ENCODE measurements at places on chromosomes 4 and X.

GRCh38 chr4:172818901-172819300 lies 349.7 kb upstream of the GALNT7 start:
- no peak for DNase-seq

GRCh38 chrX:50801135-50801534 lies 12.9 kb downstream of the SHROOM4 start:
- DNase-seq = no peak

DNA sequence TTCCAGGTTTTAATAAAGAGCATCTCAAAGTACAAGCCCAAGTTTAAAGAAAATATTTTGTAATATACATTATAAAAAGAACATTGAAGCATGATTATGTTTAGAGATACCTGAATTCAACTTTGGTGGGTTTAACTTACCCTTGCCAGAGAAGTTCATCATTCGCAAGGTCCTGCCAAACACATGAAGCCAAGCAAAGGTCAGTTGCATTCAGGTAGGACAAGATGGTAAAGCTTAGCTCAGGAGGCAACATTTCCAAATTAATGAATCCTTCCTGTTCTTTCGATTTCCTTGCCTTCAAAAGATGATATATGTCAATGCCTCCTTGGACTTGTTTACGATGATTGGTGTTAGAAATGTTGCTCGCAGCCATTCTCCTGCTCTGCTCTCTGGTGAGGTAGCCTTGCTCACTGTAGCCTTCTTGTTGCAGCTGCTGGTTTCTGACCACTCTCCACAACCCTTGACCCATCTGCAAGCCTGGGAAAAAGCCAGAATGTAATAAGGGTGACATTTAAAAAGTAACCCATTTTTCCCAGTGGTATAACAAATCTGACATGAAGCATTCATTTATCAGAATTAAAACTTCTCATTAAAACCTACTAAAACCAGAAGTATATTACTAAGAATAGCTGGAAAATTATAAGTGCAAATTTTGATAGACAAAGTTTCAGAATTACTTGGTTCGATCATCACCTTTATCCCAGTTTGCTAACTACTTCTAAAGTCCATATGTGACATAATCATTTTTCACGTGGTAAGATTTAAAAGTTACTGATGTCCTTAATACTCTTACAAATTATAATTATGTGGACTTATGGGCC lies 20.6 kb downstream of the FBXO8 start:
- DNase-seq = no peak

- no peak for DNase-seq
Measured at GRCh38 chr4:70818921-70819320, 20.8 kb downstream of the GRSF1 start.

DNA sequence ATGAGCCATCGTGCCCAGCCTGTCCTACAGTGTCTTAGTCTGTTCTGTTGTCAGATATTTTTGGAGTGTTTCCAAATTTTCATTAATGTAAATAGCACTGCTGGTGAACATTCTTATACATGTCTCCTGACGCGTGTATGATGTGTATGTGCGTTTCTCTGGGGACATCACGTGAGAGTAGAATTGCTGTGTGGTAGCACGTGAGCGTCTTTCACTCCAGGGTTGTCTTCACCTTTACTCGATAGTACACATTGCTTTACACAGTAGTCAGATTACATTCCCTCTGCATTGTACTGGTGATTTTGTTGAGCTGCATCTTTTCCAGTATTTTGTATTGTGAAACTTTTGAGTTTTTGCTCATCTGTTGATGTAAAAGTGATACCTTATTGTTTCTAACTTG lies 60.0 kb downstream of the ARHGAP10 start:
- DNase-seq = no peak

GRCh38 chrX:7076245-7076661 lies 71.3 kb upstream of the STS start:
- no peak for DNase-seq

- DNase-seq = no peak
Measured at GRCh38 chrX:56615282-56615681, 51.9 kb downstream of the UBQLN2 start.

DNA sequence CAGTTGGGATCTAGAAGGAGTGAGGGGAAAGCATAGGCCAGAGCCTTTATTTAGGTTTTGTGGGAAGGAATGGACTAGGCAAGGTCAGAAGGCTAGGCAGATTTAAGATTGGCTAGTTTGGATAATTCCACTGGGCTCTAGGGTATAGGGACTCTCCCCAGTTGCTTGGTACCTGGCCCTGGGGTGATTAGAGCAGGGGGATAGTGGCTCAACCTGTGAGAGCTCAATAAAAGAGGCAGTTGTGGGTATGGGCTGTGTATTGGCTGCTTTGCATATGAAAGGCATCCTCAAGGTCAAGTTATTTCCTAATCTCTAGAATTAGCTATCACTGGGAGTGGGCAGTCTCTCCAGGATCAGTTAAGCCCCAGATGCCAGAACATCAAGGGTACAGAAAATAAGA lies 61.3 kb downstream of the ZNF81 start:
- no peak for DNase-seq

- DNase-seq = no peak
Measured at GRCh38 chrX:97452283-97452682, 568.6 kb downstream of the RPA4 start.

DNA sequence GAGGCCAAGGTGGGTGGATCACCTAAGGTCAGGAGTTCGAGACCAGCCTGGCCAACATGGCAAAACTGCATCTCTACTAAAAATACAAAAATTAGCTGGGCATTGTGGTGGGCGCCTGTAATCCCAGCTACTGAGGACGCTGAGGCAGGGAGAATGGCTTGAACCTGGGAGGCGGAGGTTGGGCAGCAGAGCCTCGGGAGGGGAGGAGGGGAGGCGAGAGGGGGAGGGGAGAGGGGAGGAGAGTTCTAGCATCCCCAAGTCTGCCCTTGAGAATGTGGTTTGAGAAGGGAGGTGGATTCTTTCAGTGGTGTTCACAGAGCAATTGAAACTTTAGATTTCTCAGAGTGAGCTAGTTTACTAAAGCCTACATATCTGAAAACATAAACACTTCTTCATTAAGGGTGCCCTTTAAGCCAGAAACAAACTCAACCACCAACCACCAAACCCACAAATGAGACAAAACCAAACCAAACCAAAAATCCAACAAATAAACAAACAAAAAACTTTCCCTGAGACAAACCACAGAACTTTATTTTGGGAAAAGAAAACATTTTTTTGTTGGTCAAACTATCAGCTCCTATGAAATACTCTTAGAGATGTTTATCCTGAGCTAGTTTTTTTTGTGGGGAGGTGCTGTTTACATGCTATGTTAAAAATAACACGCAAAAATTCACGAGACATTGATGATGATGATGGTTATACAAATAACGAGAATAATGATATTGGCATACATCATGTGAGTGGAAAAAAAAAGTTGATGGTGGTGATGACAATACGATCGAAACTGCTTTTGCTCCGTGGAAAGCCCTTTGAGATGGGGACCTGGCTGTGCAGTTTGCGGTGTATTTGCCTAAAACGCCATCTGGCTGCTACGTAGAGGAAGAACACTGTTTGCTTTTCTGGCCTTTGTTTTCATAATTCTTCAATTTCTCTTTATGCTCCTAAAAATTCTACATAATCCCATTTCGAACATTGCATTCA lies 98.2 kb upstream of the PRKX start:
- peak; percentile 55 for DNase-seq

DNA sequence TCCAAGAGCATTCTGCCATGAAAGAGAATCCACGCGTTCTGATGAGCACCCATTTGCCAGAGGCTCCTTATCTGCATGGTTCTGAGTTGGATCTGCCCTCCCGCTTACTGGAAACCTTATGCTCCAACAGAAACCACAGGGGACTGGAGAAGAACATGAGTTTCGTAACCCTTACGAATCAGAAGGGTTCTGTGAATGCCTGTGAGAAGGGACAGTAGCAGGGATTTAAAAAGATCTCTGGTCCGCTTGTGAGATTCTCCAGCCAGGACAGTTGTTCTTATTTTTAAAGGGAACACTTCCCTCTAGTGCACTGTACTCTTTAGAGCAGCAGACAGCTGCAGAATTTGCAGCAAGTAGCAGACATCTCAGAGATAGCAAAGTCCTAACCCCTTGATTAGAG lies 22.5 kb upstream of the CENPU start:
- DNase-seq = no peak

GRCh38 chr4:89855236-89855635 lies 18.3 kb upstream of the SNCA start:
- DNase-seq = no peak

GRCh38 chrX:871626-872025 lies 241.0 kb downstream of the SHOX start:
- DNase-seq = no peak

DNA sequence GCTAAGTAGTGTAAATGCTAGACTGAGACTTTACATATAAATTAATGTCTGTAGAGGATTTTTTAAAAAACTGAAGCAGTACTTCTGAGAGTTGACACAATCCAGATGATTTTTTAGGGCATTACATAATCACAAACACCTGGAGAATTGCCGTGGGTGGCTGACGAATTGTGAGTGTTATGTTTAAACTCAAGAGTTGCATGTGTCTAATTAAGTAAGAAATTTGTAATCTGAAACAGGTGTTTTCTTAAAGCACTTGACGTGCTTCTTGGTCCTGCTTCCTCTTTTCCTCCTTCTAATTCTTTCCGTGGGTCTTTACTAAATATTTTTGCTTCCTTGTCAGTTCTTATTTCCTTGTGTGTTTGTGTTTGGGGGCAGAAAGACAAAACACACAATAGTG lies 27.8 kb downstream of the PIR start:
- DNase-seq = no peak

- no peak for DNase-seq
Measured at GRCh38 chr4:112897543-112897942, 151.9 kb upstream of the ANK2 start.

GRCh38 chrX:15804563-15804962 lies 14.3 kb downstream of the ZRSR2 start:
- DNase-seq = no peak

GRCh38 chrX:11836284-11836683 lies 78.2 kb downstream of the MSL3 start:
- no peak for DNase-seq

DNA sequence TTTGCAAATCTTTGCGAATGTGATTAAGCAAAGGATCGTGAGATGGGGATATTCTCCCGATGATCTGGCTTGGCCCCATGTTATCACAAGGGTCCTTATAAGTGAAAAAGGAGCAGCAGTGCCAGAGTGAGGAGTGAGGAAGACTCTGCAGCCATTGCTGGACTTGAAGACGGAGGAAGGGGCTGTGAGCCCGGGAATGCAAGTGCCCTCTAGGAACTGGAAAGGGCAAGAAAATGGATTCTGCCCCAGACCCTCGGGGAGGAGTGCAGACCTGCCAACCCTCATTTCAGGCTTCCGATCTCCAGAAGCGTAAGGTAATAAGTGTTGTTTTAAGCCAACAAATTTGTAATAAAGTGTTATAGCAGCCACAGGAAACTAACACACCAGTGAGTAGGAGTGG lies 76.3 kb downstream of the EVC start:
- DNase-seq = no peak

GRCh38 chrX:9351126-9351525 lies 113.7 kb upstream of the TBL1X start:
- no peak for DNase-seq

GRCh38 chrX:101394372-101394771 lies 3.6 kb downstream of the RPL36A start:
- no peak for DNase-seq

- DNase-seq = no peak
Measured at GRCh38 chr4:52019936-52020657, at the start of gene LRRC66. TSS of gene LRRC66 (minus strand) at chr4:52020363. CDS start at chr4:52017613, 2,750 bp downstream.

GRCh38 chrX:54447461-54447860 lies 7.3 kb downstream of the TSR2 start:
- no peak for DNase-seq

GRCh38 chr4:13830449-13830848 lies 202.9 kb upstream of the BOD1L1 start:
- DNase-seq = no peak

- no peak for DNase-seq
Measured at GRCh38 chr4:152975380-152976211, 39.5 kb downstream of the FHDC1 start.

- no peak for DNase-seq
Measured at GRCh38 chrX:56812515-56813105, 83.6 kb downstream of the NBDY start.

GRCh38 chr4:22616516-22616915 lies 76.2 kb upstream of the GBA3 start:
- no peak for DNase-seq

DNA sequence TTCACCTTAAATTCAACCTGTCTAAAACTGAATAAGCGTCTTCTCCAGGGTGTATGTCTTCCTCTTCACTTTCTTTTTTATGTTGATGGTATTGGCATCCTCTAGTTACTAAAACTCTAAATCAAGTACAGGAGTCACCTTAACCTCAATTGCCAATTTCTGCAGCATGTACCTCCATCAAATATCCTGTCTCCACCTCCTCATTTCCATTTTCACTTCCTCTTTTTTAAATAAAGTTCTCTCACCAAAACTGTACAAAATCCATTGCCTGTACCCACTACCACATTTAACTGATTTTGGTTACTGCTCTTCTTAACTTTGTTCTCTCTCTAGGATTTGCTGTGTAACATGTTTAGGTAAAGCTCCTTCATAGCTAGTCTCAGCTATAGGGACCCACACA lies 9.2 kb upstream of the NPFFR2 start:
- no peak for DNase-seq

GRCh38 chr4:175531405-175532091 lies 280.5 kb downstream of the GPM6A start:
- DNase-seq = no peak

- no peak for DNase-seq
Measured at GRCh38 chrX:147570483-147570882, 341.2 kb upstream of the FMR1 start.

DNA sequence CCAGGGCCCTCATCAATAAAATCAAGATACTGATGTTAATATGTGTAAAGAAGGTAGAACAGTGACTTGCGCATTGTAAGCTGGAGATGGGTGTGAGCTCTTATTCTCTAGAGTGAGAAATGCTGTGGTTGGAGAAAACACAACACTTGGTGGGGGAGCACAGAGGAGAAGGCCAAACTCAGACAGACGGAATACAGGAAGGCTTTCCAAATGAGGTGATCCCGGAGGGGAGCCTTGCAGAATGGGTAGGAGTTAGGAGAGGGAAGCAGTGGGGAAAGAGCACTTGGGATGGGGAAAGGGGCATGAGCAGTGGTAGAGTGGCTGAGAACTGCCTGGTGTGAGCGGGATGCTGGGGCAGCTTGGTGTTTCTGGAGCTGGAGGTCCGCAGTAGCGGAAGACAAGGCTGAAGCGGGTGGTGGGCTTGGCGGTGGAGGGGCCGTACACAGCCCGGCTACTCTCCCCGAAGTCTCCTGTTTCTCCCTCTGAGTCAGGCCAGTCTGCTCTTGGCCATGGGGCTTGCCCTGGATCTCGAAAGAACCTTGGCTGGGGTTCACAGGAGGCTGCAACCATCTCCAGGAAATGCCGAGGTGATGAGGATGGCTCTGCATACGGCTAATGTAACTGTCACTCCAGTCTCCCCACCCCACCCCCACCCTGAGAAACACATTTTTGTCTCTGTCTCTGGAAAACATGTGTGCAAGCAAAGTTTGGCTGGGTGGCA lies 11.3 kb upstream of the PLAC1 start:
- no peak for DNase-seq
